ENCODE measurements at places on chromosomes 13 and 19.
A peak's percentile ranks its signal among the peaks of the same experiment; 100 is the strongest.

DNA sequence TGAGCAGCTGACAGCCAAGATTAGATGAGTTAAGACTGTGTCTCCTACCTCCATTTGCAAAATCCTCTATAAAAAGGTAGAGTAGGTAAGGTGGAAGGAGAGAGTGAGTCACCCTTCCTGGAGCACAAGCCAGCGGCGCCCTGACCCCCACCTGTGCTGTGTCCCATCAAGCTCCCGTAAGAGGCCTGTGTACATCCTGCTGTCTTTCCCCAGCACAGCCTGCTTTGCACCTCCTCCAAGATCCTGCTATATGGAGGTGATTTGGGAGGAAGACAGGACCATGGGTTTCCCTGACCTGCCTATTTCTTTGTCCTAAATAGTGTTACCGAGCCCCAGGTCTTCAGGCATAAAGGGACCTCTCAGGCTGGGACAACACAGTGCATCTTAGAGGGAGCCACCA lies 62.3 kb upstream of the UQCRFS1 start:
- H3K27me3 ChIP-seq, result peaks cover 7% of the 10 kb centered on the region
- no peak overlapping the region for H3K27ac ChIP-seq
- DNase-seq, result no peak
- no peak overlapping the region for H3K4me3 ChIP-seq
- no peaks in the 10 kb centered on the region for H3K36me3 ChIP-seq
- no peaks in the 10 kb centered on the region for H3K4me1 ChIP-seq

- H3K4me3 ChIP-seq, result no peak overlapping the region
- no peak overlapping the region for H3K27ac ChIP-seq
- H3K4me1 ChIP-seq, result no peaks in the 10 kb centered on the region
- H3K36me3 ChIP-seq, result no peaks in the 10 kb centered on the region
- DNase-seq, result no peak
Observed at GRCh38 chr13:29125934-29126424, 305.8 kb downstream of the MTUS2 start.

DNA sequence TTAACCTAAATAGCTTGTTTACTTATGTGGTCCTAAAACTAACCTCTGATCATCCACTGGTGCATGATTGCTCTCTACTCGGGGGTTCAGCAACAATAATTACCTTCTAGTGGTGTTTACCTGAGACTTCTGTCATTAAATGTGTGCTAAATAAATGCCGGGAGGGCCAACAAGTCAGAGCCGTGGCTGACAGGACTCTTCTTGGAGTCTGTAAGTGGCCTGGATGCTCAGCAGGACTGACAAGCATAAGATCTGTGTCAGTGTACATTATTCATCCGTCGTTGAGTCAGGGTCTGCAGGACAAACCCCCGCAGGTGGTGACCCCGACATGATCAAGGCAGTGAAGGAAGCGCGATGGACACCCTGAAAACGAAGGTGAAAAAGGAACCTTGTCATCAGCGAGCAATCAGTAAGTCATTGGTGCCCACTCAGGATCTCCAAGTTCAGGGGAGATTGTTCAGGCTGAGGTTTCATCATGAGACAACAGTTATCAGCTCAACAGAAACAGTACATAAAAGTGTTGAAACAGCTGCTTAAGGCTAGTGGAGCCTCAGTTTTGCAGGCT lies 1466.9 kb downstream of the UQCRFS1 start:
- no peaks in the 10 kb centered on the region for H3K36me3 ChIP-seq
- H3K27ac ChIP-seq, result no peak overlapping the region
- H3K27me3 ChIP-seq, result no peaks in the 10 kb centered on the region
- peak; percentile 1 for DNase-seq
- no peak overlapping the region for H3K4me3 ChIP-seq

GRCh38 chr13:97858161-97858560 lies 95.3 kb upstream of the IPO5 start:
- H3K4me1 ChIP-seq, result no peaks in the 10 kb centered on the region
- H3K27ac ChIP-seq, result no peak overlapping the region
- no peaks in the 10 kb centered on the region for H3K36me3 ChIP-seq
- no peaks in the 10 kb centered on the region for H3K27me3 ChIP-seq
- no peak overlapping the region for H3K4me3 ChIP-seq

DNA sequence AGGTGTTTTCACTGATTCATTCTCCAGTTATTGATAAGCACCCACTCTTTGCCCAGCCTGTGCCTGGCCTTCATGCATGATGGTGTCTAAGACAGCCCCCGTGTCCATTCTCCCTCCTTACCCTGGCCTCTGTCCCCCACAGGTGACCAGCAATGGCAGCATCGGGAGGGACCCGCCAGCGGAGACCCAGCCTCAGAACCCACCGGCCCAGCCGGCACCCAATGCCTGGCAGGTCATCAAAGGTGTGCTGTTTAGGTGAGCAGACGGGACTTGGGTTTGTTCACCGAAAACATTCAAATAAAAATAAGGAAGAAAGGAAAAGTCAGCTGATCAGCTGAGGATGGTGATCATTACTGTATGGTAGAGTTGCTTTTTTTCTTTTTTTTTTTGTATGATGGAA lies 6.6 kb downstream of the CLPTM1 start:
- H3K27ac ChIP-seq, result no peak overlapping the region
- no peaks in the 10 kb centered on the region for H3K27me3 ChIP-seq
- no peak for DNase-seq
- peaks cover 3% of the 10 kb centered on the region for H3K4me1 ChIP-seq
- H3K36me3 ChIP-seq, result peaks cover 4% of the 10 kb centered on the region

DNA sequence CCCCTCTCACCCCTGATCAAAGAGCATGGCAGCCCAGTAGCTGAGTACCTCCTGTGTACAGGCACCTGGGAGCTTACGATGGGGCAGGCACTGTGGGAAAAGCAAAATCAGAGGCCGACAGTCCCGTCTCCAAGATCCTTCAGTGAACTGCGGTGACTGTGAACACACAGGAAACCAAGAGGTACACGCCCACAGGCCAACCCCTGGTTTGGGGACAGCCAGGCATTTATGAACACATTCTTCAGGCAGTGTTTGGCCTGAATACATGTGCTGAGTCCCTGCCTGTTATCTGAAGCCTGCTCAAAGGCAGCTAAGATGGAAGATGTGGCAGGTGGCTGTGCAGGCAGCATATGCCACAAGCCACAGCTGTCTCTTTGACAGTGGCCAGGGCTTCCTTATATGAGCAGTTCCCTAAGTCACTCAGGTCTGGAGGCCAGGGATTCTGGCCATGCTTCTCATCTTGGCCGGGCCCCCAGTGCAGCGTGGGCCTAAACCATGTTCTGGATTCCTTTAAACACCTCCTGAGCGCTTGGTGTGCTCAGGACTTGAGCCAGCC lies 123.6 kb downstream of the UQCRFS1 start:
- DNase-seq, result no peak
- H3K4me1 ChIP-seq, result no peaks in the 10 kb centered on the region
- H3K36me3 ChIP-seq, result no peaks in the 10 kb centered on the region
- H3K27me3 ChIP-seq, result no peaks in the 10 kb centered on the region
- no peak overlapping the region for H3K4me3 ChIP-seq

DNA sequence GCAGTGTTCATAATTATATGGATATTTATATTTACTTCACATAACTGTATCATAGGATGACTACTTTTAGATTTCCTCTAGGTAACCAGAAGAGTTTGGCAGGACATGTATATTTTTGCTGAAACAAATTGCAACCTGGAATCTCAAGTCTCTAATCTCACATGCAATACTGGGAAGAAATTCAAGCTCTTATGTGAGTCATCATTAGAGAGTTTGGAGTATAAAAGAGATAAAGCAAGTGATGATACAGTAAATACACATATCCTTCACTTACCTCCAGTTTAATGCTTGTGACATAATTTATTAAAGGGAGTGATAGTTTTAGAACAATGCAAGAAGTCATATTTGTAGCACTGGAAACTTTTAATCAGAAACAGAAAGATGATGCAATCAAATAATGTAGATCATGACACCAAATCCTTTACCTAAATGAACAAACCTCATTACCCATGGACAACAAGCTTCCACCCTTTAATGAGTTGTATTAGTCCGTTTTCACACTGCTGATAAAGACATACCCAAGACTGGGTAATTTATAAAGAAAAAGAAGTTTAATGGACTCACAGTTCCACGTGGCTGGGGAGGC lies 15.8 kb upstream of the OR7A17 start:
- DNase-seq, result no peak
- no peak overlapping the region for H3K27ac ChIP-seq
- no peak overlapping the region for H3K4me3 ChIP-seq
- H3K36me3 ChIP-seq, result no peaks in the 10 kb centered on the region
- H3K27me3 ChIP-seq, result no peaks in the 10 kb centered on the region
- H3K4me1 ChIP-seq, result no peaks in the 10 kb centered on the region

- H3K4me1 ChIP-seq, result no peaks in the 10 kb centered on the region
- no peak overlapping the region for H3K4me3 ChIP-seq
- H3K27ac ChIP-seq, result no peak overlapping the region
- H3K36me3 ChIP-seq, result no peaks in the 10 kb centered on the region
Observed at GRCh38 chr19:51754109-51754508, 2.4 kb upstream of the FPR1 start.

DNA sequence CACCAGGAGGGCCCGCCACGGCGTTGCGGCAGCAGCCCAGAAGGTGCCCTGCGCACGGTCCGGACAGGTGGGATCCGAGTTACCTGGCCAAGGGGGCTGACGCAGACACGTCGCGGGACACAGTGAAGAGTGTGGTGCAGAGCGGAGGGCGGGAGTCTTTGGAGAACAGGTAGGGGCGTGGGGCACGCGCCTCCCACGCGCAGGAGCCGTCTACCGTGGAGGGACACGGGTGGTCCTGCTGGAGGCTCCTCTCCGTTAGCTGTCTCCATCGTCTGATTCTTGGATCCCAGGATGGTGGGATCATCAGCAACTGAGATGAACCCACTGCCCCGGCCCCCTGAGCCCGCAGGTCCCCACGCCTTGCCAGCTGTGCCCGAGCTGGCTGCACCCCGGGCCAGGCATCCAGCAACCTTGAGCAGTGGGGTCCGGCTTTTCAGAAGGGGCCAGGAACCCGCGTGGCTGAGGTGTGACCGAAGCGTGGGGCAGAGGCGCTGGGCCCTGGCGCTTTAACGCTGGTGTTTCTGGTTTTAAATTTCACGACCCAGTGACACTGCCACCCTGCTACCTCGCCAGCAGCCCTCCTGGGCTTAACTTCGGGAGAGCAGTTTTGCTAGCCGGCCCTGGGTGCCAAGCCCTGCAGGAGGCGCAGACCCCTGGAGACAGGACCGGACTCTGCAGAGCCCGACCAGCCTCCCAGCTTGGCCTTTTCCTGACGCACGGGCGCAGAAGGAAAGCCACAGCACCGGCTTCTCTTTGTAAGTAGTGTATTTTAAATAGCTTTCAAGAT lies 7.3 kb downstream of the FGF22 start:
- no peak overlapping the region for H3K27ac ChIP-seq
- H3K4me1 ChIP-seq, result no peaks in the 10 kb centered on the region
- no peak overlapping the region for H3K4me3 ChIP-seq
- H3K27me3 ChIP-seq, result no peaks in the 10 kb centered on the region
- H3K36me3 ChIP-seq, result peaks cover 32% of the 10 kb centered on the region
- DNase-seq, result no peak
